CD4-positive, alpha-beta T cell (primary cell): ENCODE measurements at places on chromosomes 5 and 9. TPM values are rescaled to one million over a fixed set of nuclear protein-coding genes. Genes with fewer than 3 reads are reported as not detected.

DNA sequence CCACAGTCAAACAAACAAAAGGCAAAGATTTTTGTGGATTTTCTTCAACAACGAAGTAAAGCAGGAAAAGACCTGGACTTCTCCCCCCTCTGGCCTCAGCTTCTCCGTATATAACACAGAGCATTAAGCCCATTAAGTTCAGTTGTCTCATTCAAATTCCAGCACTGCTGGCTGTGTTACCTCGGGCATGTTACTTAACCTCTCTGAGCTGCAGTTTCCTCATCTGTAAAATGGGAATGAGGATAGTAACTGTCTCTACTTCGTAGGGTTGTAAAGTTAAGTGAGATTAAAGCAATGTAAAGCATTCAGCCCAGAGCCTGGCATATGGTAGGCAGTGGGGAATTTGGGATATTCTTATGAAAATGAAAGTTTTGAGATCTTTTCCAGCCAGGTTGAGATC, 92.7 kb upstream of the SMIM23 start:
- DNase-seq, result no peak

GRCh38 chr5:55620009-55620765, 85.4 kb upstream of the PLPP1 start:
- no peak for DNase-seq

Gene CTXN3
- not detected for total RNA-seq

Gene VCAN
- 6.4 TPM for total RNA-seq

GRCh38 chr9:107294756-107295155, 11.7 kb downstream of the RAD23B start:
- DNase-seq, result no peak

DNA sequence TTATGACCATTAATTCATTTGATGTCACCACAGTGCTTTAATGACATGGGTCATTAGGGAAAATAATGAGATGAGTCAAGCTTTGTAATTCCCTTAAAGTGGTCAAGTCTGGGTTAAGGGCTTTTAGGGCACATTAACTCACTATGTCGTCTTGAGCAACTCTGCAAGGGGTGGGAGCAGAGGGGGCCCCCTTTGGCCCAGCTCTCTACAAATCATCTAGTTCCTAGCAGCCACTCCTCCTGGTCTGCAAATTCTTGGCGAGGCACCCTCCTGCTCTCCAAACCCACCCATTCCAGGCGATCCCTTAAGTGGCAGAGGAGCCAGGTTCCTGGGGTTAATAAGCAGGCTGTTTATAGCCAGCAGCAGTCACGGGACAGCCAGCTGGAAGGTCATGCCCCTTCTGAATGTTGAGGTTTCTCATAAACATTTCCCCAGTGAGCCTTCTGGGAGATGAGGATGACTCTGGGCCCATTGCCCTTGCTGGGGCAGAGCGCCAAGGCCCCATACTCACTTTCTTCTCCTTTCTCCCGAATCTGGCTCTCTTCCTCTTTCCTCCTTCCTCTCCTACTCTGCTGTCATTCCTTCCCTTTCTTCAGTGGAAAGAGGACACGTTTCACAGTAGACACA, 14.3 kb upstream of the GPX3 start:
- no peak for DNase-seq

Gene NR2F1
- total RNA-seq, result not detected

GRCh38 chr5:41636605-41637004, 126.2 kb upstream of the PLCXD3 start:
- no peak for DNase-seq

DNA sequence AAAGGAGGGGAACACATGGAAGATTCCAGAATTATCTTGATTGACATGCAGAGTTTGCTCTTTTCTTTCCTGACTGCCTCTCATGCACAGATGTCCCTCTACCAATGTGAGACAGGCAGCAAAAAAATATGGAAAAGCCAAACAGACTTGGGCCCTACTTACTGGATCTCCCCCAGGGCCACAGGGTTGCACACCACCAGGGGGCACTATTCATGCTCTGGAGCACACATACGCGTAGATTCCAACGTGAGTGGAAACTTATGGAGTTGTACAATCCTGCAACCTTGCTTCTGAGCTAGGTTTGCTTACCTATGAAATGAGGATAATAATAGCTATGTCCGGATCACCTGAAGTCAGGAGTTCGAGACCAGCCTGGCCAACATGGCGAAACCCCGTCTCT, 319.5 kb downstream of the ARHGEF28 start:
- DNase-seq, result no peak

Gene HTR1A
- not detected for total RNA-seq

GRCh38 chr5:6718161-6718681, 5.0 kb downstream of the TENT4A start:
- no peak for DNase-seq

Gene CTNNA1
- 6.0 TPM for total RNA-seq

DNA sequence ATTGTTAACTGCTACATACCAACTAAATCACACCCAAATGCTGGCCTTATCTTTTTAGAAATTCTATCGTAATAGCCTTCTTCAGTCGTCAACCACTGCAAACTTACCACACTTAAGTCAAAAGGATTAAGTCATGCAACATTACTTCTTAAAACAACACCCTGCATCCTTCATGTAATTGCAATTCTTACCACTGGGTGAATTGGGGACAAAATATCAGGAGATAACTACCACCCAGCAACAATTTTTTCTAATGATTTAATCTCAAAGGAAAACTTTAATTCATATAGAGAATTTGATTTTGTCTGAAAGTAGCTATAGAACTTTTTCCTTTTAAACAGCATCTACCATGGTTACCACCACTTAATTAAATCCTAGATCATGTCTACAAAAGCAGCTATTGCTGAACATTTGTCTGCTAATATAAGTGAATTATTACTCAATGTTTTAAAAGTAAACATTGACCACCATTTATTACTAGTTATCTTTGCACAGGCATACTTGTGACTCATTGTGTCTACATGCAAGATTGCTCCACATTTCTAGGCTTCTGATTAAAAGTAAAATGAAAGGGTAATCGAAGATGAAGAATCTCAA, 10.5 kb downstream of the MLLT3 start:
- DNase-seq, result no peak

DNA sequence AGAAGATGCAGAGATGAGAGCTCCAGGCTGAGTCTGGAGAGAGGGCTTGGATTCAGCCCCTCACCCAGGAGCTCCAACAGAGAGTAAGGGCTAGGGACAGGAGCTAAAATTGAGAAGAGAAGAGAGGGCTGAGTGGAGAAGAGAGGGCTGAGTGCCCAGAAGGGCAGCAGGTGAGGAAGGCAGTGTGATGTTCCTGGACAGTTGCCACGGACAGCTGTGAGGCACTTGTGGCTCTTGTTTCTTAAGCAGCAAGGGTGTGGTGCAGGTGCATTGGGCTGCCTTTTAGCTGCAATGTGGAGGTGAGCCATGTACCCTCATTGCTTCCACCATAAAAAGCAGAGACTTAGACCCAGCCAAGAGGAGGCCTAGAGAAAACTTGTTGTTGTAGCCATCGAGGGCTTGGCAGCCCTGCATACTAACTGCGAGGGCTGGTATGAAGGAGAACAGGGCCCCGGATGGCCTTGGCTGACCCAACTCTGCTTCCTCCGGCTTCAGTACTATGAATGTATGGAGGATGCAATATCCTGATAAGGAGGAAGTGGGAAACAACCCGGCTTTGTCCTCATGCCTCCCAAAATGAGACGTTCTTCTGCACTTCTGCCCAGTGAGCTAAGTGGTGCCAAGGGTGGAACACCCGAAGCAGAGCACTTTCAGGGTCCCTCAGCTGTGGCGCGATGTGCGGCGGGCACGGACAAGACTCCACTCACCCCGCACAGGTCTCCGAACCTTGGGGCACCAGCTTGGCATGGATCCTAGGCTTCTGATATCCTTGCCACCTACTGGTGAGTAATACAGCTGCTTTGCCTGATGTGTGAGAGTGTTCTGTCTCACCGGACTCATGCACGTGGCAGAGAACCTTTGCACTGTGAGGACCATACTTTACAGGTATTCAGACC, 65.2 kb downstream of the LRRC70 start:
- DNase-seq, result no peak
